GM12864 (cell line): ENCODE measurements at places on chromosomes 6 and 20.

DNA sequence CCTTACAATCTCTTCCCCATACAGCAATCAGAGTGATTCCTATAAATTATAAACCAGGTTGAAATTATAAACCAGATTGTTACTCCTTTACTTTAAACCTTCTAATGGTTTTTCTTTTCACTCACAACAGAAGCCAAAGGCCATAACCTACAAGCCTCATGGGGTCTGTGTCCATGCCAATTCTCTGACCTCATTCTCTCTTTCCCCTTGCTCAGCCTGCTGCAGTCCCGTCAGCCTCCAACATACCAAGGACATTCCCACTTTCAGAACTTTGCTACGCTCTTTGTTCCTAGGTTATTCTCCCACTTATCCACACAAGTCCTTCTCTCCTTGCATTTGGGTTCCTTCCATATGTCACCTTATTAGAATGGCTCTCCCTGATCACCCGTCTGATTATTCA lies 277.9 kb upstream of the TCF21 start:
- no peak for DNase-seq

DNA sequence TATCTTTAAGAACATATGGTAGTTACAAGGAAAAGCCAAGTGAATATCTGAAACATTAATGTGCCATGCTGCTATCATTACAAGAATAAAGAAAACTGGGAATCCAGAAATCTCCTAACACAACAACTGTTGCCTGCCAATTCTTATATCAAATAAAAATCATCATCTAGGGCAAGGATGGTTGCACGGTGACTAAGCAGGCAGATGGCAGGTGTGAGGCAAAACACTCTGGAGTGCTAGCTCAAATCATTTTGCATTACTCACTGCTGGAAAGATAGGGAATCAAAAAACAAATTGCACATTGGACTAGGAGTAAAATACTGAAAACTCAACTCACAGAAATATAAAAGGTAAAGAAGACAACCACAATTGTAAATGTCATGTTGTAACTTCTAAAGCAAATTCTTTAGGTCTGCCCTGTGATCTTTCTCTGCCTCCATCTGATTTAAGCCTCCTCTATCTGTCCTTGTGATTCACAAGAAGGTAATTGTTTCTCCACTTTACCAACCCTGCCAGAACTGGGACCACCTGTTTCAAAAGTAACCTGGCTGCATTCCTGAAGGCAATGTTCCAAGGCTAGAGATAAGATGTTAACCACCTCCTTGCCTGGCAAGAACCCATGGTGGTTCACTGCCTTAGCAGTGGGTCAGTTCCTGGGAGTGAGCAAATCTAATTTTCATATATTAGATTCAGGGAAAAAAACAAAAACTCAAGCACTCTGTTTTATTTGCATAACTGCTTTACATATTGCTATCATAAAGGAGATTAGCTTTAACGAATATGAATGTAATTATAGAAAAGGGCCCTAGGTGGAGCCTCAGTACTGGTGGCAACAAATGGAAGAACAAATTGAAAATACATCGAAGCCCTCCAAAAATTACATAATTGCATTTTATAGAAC lies 33.1 kb upstream of the LCA5 start:
- no peak for DNase-seq

DNA sequence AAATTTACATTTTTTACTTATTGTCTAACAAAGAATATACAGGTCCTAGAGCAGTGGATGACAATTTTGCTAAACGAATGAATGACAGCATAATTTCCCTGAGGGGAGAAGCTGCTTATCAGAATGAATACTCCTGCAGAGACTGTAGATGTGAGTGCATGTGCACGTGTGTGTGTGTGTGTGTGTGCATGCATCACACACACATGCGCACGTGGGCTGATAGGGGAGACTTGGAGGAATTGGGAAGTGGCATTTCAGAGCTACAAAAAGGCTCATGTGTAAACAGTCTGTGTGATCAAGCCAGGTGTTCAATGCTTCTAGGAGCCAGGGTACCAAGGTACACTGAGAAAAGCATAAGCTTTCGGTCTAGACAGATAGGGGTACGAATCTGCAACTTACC lies 93.5 kb upstream of the SASH1 start:
- DNase-seq, result no peak

- no peak for DNase-seq
These were observed 6.6 kb downstream of the CCN5 start for GRCh38 chr20:44721785-44722054.

- DNase-seq, result no peak
These were observed 221.5 kb downstream of the PREX1 start for GRCh38 chr20:48606172-48606840.

GRCh38 chr6:84119277-84119676 lies 85.7 kb downstream of the MRAP2 start:
- DNase-seq, result no peak

GRCh38 chr6:55964136-55964535 lies 88.7 kb upstream of the BMP5 start:
- no peak for DNase-seq

DNA sequence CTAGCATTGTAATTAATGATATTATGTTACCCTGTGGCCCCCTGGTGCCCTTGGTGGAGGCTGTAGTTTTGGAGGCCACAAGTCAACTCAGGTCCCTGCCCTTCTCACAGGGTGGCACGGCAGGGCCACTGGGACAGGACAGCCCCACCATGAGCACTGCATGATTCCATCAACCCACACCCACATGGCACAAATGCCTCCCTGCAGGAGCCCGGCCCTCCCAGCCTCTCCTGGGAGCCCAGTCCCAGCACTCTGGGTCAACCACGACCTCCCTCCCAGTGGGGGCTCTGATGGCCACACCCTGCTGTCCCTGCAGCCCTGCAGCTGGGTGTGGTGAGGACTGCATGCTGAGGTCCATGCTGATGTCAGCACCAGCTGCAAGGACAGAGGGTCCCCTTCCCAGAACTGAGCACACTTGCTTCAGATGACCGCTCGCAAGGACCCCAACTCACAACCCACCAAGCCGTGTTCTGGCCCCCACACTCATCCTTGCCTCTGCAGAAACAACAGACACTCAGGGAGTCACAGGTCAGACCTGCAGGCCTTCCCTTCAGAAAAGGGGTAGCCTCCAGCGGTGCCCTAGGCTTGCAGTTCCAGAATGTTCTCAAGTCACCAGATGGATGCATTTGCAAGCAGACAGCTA lies 15.7 kb upstream of the CST7 start:
- DNase-seq, result no peak

- DNase-seq, result no peak
These were observed 66.8 kb downstream of the PRDM1 start for GRCh38 chr6:106152952-106153351.

GRCh38 chr20:46255440-46256104 lies 52.7 kb downstream of the CDH22 start:
- no peak for DNase-seq

GRCh38 chr6:34692280-34692679 lies 4.3 kb downstream of the ILRUN start:
- DNase-seq, result no peak

DNA sequence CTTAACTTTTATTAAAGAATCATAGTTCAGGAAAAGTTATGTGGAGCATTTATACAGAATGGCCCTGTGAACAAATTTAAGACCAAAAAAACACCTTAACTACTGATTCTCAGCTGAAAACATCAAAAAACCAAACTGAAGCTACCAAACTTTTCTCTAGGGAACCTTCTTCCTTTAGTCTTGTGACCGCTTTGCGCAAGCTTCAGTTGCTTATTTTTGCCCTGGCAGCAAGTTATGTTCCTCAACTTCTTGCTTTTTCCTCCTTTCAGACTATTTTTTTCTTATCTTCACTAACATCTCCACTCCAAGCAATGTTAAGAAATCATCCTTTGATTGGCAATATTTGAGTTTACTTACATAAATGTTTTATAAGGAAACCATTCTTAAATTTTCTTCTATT lies 100.1 kb downstream of the MYB start:
- no peak for DNase-seq

- no peak for DNase-seq
These were observed 136.3 kb downstream of the ADGRB3 start for GRCh38 chr6:68771426-68771825.

GRCh38 chr6:78942446-78942845 lies 75.1 kb downstream of the IRAK1BP1 start:
- no peak for DNase-seq

- no peak for DNase-seq
These were observed 18.9 kb downstream of the CDH26 start for GRCh38 chr20:59977086-59977485.

GRCh38 chr6:47366335-47366890 lies 56.7 kb upstream of the TNFRSF21 start:
- DNase-seq, result no peak

DNA sequence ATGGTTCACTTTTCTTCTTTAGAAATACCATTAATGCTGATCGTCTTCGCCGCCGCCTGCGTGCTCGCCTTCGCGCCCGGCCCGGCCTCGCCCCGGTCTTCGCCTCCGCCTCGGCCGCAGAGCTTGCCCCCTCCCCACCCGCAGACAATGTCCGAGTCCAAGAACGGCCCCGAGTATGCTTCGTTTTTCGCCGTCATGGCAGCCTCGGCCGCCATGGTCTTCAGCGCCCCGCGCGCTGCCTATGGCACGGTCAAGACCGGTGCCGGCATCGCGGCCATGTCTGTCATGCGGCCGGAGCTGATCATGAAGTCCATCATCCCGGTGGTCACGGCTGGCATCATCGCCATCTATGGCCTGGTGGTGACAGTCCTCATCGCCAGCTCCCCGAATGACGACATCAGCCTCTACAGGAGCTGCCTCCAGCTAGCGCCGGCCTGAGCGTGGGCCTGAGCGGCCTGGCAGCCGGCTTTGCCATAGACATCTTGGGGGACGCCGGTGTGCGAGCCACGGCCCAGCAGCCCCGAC lies 4.8 kb upstream of the PRPH2 start:
- DNase-seq, result no peak

- DNase-seq, result no peak
These were observed 1342.9 kb upstream of the ADGRB3 start for GRCh38 chr6:67292169-67292568.

- no peak for DNase-seq
These were observed 9.1 kb downstream of the SDC4 start for GRCh38 chr20:45339084-45339483.

- DNase-seq, result no peak
These were observed 127.5 kb upstream of the COL21A1 start for GRCh38 chr6:56374841-56375369.

DNA sequence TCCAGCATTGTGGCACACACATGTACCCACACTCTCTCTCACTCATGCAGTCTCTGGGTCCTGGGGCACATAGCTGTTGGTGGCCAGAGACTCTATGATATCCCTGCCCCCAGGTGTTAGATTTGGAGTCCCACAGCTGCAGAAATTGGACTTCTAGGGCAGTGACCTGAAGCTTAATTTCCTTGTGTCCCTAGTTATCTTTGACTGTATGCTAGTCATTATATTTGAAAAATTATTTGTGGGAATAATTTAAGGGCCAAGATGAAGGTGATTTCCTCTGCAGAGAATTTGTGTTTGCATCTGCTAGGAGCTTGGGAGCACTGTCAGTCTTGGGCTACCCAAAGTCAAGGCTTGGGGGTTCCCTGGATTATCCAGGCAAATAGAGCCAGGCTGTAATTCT lies 50.1 kb downstream of the ZBTB9 start:
- DNase-seq, result no peak

GRCh38 chr6:57265755-57266221 lies 43.7 kb upstream of the RAB23 start:
- DNase-seq, result no peak

GRCh38 chr6:141169419-141169818 lies 963.3 kb upstream of the GJE1 start:
- DNase-seq, result no peak

- no peak for DNase-seq
These were observed 18.1 kb downstream of the UQCC2 start for GRCh38 chr6:33693186-33694105.

DNA sequence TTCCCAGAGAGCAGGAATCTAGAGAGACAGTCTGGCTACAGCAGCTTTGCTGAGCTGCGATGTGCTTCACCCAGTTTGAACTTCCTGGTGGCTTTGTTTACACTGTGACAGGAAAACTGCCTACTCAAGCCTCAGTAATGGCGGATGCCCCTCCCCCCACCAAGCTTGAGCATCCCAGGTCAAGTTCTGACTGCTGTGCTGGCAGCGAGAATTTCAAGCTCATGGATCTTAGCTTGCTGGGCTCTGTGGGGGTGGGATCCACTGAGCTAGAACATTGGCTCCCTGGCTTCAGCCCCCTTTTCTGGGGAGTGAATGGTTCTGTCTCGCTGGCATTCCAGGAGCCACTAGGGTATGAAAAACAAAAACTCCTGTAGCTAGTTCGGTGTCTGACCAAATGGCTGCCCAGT lies 91.0 kb upstream of the ESR1 start:
- no peak for DNase-seq

DNA sequence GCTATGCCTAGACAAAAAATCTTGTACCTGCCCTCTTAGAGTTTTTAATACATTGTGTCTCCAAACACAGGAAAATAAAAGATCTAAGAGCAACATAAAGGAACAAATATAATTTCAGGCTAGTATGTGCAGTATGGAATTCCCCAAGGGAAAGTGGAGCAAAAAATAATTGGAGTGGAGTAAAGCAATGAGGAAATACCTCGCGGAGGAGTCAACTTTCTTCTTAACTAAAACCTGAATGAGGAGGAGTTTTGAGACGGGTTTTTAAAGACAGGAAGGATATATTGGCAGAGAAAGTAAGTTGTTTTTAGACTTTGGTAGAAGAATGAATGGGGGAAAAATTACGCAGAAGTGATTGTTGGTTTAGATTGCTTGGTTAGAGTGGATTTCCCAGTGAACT lies 14.0 kb downstream of the HIVEP1 start:
- no peak for DNase-seq

DNA sequence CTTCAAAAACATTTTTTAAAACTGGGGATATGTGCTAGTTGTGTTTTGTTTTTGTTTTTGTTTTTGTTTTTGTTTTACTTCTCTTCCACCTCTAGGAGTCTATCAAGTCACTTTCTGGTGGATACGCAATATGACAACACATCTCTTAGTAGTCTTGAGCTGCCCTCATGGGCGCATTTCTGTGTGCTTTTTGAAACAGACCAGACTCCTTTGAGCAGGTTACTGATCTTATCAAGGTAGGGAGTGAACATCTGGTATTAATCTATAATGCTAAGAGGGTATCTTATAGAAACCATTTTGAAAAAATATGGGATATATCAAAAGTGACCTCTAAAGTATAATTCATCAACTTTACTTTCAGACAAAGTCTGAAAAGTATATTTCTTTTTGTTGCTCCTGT lies 56.2 kb downstream of the PKIB start:
- no peak for DNase-seq

DNA sequence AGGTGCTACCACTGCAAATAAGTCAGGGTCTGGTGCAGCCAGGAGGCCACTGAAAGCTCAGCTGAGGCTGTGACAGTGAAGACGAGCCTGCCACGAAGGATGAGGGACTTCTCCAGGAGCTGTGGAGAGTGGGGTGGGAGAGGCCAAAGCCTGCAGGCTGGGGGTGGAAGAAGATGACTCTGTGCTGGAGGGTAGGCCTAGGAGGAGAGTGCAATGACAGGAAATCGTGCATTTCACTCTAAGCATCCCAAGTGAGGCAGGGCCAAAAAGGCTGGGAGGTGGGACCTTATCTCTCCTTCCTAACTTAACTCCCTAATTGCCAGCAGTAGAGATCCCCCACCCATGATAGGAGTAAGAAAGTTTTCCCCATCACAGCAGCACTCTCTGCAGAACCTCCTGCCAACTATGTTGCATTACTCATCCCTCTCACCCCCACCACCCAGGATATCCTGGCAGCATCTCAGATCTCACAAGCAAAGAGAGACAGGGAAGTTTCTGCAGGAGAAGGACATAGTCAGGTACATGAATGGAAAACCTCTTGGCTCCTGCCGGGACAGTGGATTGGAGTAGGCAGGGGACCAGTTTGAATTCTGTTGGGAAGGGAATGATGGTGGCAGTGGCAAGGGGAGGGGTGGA lies 466.2 kb downstream of the CDH26 start:
- no peak for DNase-seq

GRCh38 chr6:121664158-121664557 lies 228.7 kb downstream of the GJA1 start:
- no peak for DNase-seq
